ENCODE measurements at places on chromosomes 12 and 14. TPM values are rescaled to one million over a fixed set of nuclear protein-coding genes. Genes with fewer than 3 reads are reported as not detected.

The NOXRED1 gene
- total RNA-seq = not detected

The EFCAB11 gene
- total RNA-seq = 3.4 TPM

The WSCD2 gene
- total RNA-seq = 0.62 TPM

The ZDHHC22 gene
- total RNA-seq = not detected

The TRIM9 gene
- 3.1 TPM for total RNA-seq

The MYO1H gene
- 0.48 TPM for total RNA-seq

The SLC17A8 gene
- not detected for total RNA-seq

The COCH gene
- not detected for total RNA-seq

The INHBE gene
- total RNA-seq = not detected

The ARHGAP9 gene
- 4.5 TPM for total RNA-seq

The PPP1R1A gene
- 0.15 TPM for total RNA-seq

Measured in esophagus squamous epithelium (tissue), 5 donors.